WTC11 (cell line): ENCODE measurements at places on chromosomes 4 and X. TPM values are rescaled to one million over a fixed set of nuclear protein-coding genes. Genes with fewer than 3 reads are reported as not detected.

GRCh38 chr4:144709793-144710525 is 64.0 kb downstream of the HHIP start:
- H3K27me3 ChIP-seq = no peaks in the 10 kb centered on the region
- H3K4me1 ChIP-seq = peaks cover 27% of the 10 kb centered on the region
- no peak for DNase-seq
- no peak overlapping the region for H3K27ac ChIP-seq
- no peaks in the 10 kb centered on the region for H3K36me3 ChIP-seq

DNA sequence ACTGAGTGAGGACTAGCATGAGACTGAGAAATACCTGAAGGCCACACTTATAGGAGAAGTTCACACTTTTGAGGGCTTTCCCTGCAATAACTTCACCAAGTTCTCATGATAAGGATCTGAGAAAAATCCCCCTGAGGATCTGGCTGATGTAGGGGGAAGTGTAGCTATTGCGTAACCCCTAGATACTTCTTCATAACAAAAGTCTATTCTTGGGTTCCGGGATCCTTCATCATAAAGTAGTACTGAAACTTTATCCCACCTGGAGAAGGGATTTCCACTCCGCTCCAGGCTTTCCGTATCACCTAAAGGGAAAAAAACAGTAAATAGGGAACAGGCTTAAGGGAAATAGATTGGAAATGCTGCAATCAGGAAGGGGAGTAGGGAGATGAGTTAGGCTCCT is 13.3 kb downstream of the USP27X start:
- peaks cover 6% of the 10 kb centered on the region; the same call in 1 of the 2 replicates for H3K4me1 ChIP-seq
- H3K4me3 ChIP-seq = no peak overlapping the region
- H3K27ac ChIP-seq = no peak overlapping the region
- peaks cover 9% of the 10 kb centered on the region for H3K27me3 ChIP-seq
- no peak for DNase-seq

The CORIN gene
- 0.14 to 0.33 TPM (median 0.25 TPM) in 3 replicates for total RNA-seq

The HMGN5 gene
- total RNA-seq = 21.7 to 23.4 TPM (median 22.5 TPM) in 3 replicates
